ENCODE measurements at places on chromosomes 1 and 21. TPM values are rescaled to one million over a fixed set of nuclear protein-coding genes. Genes with fewer than 3 reads are reported as not detected.

DNA sequence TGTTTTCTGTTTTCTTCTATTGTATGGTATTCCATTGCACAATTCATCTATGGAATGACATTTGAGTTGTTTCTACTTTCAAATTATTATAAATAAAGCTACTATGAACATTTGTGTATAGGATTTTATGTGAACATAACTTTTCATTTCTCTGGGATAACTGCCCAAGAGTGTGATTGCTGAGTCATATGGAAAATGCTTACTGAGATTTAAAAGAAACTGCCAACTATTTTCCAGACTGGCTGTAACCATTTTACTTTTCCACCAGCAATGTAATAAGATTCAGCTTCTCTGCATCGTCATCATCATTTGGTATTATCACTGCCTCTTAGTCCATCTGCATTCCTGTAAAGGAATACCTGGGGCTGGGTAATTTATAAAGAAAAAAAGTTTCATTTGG lies 779.6 kb upstream of the PRMT6 start:
- DNase-seq = no peak

DNA sequence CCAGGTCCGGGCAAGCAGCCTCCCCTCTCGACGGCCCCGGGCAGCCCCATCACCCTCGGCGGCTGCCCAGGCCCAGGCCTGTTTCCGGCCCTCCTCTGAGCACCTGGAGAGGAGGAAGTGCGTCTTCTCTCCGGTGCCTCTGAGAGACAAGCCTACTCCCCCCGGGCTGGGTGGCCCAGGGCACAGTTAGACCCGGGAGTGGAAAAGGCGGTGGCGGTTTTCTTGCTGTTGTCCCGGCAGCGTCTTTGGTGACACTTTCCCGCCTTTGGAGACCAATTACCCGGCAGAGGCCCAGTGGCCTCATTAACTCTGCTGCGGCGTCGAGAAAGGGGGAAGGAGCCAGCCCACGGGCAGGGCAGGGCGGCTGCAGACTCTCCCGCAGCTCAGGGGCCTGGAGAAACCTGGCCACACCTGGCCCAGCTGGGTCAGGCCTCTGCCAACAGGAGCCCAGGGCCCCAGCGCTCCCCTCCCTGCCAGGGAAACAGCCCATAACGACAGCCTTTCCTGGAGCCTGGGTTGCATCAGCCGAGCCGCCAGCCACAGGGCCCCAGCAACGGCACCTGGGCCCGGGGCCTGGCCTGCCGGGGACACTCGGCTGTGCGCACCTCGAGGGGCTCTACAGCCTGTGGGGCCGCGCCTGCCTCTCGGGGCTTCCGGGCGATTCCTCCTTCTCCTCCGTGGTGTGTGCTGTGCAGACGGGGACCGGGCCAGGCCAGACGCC lies 28.4 kb upstream of the C1orf159 start:
- peak; percentile 67 for DNase-seq

- no peak for DNase-seq
Measured at GRCh38 chr21:34779860-34780259, 111.1 kb downstream of the CLIC6 start.

DNA sequence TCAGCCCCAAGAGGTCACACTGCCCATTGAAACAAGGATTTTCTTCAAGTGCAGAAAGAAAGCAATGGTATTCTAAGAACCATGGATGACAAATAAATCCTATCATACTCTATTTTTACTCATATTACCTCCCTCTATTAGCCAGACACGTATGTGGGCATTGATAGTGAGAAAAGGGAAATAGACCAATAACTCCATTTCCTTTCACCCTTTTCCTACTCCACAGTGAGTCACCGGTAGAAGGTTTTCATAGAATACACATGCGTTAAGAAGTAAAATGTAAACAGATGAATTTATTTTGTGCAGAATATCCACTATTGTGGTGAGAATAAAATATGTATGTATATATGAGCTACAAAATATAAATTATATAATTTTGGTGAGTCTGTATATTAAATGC lies 568.9 kb upstream of the ADGRL4 start:
- no peak for DNase-seq

GRCh38 chr1:42322577-42322976 lies 12.5 kb downstream of the FOXJ3 start:
- DNase-seq = no peak

DNA sequence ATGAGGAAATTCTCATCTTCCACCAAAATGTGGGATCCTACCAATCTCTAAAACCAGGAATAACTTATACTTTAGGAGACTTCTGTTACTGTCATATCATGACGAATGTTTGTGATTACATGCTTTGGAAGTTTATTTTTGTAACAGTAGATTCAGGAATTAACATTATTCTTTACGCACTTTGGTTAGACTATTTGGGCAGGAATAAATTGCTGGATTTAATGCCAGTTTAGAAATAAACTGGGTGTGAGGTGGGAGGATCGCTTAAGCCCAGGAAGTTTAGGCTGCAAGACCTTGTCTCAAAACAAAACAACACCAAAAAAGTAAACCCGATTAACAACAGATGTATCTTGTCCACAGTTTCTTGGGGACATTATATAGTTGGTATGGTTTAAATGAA lies 52.1 kb downstream of the MIGA1 start:
- DNase-seq = no peak

DNA sequence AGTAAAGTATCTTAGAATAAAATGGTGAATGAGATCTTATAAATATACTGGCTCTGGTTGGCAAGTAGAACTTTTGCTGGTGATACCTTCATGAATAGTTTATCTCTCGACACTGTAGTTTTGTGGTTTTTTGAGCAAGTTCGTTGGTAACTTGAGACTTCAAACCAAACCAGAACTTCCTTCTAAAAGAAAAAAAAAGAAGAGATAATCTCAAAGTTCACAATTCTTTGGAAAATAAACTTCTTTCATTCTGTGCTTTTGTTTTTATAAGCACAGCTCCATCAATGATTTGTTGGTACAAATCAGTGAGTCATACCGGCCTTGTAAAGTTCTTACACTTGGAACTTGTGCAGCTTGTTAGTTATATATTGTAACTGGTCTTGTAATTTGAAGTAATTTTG lies 2.3 kb downstream of the HIPK1 start:
- DNase-seq = no peak

GRCh38 chr1:228013935-228014930 lies 7.4 kb downstream of the WNT3A start:
- peak; percentile 54 for DNase-seq

GRCh38 chr21:33296156-33296555 lies 28.6 kb upstream of the IFNAR1 start:
- DNase-seq = no peak

DNA sequence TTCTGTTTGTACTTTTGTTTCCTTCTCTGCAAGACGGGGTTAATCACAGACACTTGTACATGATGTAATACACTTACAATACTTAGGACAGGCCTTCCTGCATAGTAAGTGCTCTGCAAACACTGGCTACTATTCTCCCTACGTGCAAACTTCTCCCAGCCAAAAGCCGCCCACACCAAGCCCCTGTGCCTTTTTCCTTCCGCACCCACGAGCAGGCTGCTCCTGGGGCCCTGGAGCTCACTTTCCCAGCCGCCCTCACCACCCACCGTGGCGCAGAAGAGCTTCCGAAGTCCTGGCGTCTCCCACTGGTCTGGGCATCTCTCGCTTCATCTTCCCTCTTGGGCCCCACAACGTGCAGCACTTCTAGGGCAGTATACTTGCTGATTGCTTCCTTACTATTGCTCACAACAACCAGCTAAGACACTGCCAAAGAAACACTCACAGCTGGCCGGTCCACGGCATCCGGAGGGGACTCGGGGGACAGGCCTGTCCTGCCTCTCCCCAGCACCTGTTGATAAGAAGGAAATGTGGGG lies 22.5 kb upstream of the GPR157 start:
- no peak for DNase-seq

DNA sequence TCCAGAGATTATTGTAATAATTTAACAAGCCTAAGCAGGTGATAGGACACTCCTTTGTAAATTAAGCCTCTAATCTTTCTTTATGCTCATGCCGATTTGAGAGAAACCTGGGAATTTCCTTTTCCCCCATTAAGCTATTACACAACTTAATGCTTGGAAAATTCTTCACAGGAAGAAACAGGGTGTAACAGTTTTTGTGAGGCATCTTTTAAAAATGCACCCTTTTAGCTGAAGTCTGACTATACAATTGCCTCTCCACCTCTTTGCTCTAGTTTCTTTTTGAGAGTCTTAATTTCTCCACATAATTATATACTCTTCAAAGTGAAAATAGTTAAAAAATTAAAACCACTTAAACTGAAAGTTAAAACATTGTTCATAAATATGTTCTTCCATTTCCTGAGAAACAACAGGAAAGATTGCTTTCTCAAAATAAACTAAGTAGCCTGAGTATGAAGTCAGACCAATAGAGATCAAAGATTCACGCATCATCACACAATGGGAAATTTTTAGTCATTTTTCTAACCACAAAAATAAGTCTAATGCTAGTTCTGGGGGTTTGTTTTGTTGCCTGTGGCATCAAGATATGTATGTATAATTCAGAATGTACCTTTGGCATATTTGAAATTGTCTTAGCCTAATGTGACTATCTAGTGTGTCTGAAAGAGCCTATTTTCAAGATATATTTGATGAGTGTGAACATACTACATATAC lies 34.7 kb downstream of the LRRC8D start:
- DNase-seq = peak; percentile 86

DNA sequence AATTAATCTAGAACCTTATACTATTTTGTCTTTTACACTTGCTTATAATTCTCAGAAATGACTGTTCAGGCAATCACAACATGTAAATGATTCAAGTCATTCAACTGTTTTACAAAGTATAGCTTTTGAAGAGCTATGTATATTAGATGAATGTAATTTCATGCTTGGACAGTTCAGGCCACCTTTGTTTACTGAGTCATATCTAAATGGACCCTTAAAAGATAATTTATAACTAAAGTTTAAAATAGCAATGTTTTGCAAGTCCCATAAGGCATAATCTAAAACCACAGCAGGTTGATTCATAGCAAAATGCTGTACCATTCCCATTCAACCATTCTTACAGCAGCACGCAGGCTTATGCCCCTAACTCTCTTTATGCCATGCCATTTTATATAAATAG lies 64.8 kb downstream of the PIK3R3 start:
- DNase-seq = no peak

GRCh38 chr1:41277371-41277975 lies 35.4 kb upstream of the SCMH1 start:
- no peak for DNase-seq

GRCh38 chr1:244302876-244303609 lies 148.7 kb downstream of the ADSS2 start:
- peak; percentile 84 for DNase-seq

DNA sequence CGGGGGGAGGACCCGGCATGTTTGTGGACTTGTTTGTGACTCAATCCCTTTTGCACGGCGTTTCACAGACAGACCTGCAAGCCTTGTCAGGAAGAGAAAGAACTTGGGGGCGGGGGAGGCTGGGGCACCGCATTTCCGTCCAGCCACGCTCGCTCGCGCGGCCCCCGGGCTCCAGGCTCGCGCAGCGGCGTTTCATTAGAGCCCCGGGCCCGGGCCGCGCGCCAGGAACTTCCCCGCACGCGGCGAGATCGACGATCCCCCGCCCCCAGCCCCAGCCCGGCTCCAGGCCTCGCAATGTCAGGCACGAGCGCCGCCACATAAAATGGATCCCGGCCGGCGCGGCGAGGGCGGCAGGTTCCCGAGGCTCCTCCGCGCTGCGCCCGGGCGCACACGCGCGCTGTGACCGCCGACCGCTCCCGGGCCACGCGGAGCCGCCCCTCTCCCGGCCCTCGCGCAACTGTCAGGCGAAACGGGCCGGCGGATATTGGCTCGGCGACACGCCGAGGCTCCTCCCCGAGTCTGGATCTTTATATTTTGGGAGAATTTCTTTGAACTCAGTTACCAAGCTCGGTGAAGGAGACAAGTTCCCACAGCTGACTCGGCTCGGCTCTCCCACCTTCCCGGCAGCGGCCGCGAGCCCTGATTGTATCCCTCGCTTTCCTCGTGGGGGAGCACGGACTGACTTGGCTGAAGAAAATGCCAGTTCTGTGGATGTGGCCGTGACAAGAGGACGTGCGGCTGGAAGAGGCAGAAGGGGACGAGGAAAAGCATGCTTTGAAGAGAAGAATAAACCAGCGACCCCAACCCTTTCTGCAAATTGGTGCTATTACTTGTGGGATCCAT lies at the start of gene KIF26B:
Gene KIF26B (plus strand): TSS at position 557 of the 843 bp plus-strand sequence. CDS start 440 bp downstream, outside the sequence.
- peak; percentile 53 for DNase-seq

DNA sequence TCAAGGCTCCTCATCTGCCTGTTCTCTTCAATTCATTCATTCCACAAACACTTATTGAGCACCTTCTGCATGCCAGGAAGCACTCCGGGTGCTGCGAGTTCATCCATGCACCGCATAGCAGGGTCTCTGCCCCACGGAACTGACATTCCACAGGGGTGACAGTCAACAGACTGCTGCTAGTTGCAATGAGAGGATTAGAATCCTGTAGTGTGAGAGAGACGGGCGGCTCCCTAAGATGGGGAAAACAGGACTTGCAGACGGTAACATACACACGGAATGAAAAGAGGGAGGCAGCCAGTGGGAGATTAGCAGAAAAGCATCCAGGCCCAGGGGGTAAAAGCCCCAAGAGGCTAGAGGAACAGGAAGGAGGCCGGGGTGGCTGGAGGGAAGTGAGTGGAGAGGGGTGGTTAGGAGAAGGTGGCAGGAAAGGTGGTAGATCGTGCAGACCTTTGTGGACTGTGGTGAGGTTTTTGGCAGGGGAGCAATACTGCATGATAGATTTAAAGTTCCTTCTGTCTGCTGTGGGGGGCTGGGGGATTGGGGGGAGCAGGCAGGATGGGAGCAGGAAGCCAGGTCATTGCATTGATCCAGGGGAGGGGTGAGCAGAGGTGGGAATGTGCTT lies 6.6 kb downstream of the TNFRSF8 start:
- DNase-seq = no peak

- DNase-seq = peak; percentile 78
Measured at GRCh38 chr1:12477936-12478611, 139.9 kb downstream of the DHRS3 start.

DNA sequence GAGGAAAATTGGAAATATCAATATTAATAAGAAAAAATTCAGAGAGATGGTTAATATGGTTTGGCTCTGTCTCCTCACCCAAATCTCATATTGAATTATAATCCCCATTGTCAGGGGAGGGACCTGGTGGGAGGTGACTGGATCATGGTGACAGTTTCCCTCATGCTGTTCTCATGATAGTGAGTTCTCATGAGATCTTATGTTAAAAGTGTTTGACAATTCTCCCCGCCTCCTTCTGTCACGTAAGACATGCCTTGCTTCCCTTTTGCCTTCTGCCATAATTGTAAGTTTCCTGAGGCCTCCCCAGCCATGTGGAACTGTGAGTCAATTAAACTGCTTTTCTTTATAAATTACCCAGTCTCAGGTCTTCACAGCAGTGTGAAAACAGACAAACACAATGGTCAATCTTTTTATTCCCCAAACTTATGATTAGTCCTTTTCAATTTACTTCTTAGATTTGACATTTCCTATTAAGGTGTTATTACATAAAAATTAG lies 11.0 kb downstream of the EGLN1 start:
- no peak for DNase-seq

Gene CFAP74
- total RNA-seq = 0.07 TPM

Gene TBX19
- total RNA-seq = 0.32 TPM

Gene PLA2G5
- total RNA-seq = not detected

Gene HTR6
- total RNA-seq = not detected

Gene PPP2R5A
- 23.0 TPM for total RNA-seq

Gene ALG14
- total RNA-seq = 5.4 TPM

Gene AIM2
- total RNA-seq = not detected

Data from foreskin keratinocyte (primary cell).